Stimulated activated CD4-positive, alpha-beta T cell treated with anti-CD3 and anti-CD28 coated beads, Interleukin-1b, Interleukin-23, amount 100 ng/mL, for 1 hour (primary cell): ENCODE measurements at places on chromosomes 6 and 20.

DNA sequence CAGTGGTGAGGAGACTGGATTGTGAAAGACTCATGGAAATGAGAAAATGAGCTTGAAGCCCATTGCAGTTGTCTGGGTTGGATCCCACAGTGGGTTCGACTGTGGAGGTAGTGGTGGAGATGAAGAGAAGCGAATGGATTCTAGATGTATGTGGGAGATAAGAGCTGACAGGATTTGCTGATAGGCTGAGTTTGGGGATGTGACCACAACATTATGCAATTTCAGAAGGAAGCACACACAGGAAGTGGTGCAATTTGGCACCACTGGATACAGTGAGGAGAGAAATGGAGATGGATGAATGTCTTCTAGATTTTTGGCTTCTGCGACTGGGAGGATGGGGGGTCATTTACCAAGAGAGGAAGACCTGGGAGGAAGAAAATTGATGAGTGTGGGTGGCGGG lies 64.4 kb upstream of the MAFB start:
- no peak for DNase-seq

GRCh38 chr6:160882791-160883279 lies 108.7 kb upstream of the MAP3K4 start:
- DNase-seq, result no peak

DNA sequence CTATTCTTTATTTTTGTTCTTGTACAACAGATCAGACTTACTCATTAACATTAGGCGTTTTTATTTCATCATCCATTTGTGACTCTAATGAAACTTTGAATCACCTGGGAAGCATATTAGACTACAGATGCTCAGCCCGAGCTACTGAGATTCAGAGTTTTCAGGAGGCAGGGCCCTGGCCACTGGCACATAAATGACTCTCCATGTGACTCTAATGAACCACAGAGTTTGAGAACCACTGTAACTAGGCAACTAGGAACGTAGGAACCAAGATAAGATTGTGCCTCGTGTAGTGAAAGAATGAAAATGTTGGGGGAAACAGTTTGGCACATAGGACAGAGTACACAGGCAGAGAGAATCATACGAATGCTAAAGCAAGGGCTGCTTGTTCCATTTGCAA lies 405.9 kb upstream of the BTBD3 start:
- DNase-seq, result no peak

DNA sequence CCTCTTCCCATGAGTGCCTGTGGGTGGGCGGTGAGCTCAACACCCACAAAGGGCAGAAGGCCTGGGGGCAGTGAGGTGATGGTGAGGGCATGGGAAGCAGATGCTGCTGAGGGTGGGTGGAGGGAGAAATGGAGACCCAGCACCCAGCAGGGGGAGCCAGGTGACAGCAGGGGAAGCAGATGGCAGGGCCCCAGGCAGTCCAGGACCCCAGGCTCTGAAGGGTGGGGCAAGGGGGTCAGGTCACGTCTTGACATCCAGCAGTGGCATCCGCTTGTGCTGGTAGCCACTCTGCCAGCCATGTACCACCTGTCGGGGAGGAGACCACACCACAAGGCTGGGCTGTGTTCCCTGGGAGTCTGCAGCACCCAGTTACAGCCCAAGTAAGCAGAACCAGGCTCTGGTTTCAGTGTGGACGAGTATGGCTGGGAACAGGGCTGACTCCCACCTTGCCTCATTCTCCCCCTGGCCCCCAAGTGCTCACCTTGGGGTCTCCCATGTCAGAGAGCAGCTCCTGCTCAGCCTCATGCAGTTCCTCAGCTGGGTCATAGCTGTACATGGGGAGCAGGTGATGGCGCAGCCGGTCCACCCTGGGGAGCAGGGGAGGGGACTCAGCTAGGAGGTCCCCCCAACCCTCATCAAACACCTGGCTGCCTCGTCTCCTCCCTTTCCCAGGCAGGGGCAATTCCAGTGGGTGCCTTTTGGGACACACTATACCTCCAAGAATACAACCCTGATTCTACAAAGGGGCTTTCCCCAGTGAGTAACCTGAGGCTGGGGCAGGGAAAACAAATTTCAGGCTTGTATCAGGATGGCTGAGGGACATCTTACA lies 2.0 kb downstream of the SMIM29 start:
- DNase-seq, result no peak

DNA sequence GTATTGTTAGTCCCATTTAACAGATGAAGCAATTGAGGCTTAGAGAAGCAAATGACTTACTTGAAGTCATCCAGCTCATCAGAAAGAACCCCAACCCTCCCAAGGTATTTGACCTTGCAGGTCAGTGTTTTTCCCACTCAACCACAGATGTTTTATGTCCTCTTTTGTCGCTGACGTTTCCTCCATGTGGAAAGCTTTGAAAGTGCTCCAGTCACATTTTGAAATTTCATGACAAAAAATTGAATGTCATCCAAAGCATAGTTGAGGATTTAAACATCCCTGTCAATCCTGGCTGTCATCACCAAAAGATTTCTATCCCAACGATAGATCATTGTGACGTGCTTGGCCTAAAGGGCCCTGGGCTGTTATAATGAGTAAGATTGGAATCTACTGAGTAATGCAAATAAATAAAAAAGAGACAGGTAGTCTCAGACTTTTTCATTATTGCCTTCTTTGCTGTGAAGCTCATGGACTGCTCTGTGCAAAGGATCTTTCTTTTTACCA lies 102.7 kb downstream of the TSHZ2 start:
- DNase-seq, result no peak
